Activated CD8-positive, alpha-beta T cell treated with anti-CD3 and anti-CD28 coated beads for 36 hours (primary cell): ENCODE measurements at places on chromosomes 3 and 15.

GRCh38 chr3:189941679-189942078 is 179.0 kb downstream of the P3H2 start:
- H3K27ac ChIP-seq, result no peak overlapping the region
- no peaks in the 10 kb centered on the region for H3K36me3 ChIP-seq
- no peak overlapping the region for H3K4me3 ChIP-seq
- no peaks in the 10 kb centered on the region for H3K4me1 ChIP-seq
- no peaks in the 10 kb centered on the region for H3K27me3 ChIP-seq

DNA sequence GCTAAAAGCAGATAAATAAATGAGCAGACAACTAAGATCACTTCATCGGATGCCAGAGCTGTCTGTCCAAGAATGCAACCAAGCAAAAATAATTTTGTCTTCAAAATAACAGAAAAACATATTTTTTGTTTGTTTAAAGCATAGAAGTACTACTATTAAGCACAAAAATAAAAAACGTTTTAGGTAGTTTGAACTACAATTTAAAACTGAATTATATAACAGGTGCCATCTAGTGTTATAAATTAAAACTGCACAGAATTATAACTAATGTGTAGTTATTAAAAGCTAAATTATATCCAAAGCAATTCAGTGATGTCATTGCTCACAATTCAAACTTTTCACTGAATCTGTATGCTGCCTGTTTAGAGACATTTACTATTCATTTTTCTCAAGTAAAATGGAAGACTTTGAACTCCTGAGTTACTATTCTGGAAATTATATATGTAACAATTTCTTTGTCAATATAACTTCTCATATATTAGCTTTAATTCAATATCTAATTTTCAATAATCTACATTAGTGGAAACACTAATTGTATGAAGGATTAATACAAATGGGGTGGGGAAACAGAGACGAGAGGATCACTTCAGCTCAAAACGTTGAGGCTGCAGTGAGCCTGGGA is 29.5 kb downstream of the LINS1 start:
- H3K4me3 ChIP-seq, result no peak overlapping the region
- H3K4me1 ChIP-seq, result peaks cover 44% of the 10 kb centered on the region

- H3K4me3 ChIP-seq, result no peak overlapping the region
- peaks cover 29% of the 10 kb centered on the region for H3K4me1 ChIP-seq
- H3K27ac ChIP-seq, result peak overlapping the region; percentile 63
- H3K36me3 ChIP-seq, result no peaks in the 10 kb centered on the region
- DNase-seq, result peak; percentile 37
- no peaks in the 10 kb centered on the region for H3K27me3 ChIP-seq
Measured at GRCh38 chr3:119601154-119601553, 3.5 kb downstream of the PLA1A start.

DNA sequence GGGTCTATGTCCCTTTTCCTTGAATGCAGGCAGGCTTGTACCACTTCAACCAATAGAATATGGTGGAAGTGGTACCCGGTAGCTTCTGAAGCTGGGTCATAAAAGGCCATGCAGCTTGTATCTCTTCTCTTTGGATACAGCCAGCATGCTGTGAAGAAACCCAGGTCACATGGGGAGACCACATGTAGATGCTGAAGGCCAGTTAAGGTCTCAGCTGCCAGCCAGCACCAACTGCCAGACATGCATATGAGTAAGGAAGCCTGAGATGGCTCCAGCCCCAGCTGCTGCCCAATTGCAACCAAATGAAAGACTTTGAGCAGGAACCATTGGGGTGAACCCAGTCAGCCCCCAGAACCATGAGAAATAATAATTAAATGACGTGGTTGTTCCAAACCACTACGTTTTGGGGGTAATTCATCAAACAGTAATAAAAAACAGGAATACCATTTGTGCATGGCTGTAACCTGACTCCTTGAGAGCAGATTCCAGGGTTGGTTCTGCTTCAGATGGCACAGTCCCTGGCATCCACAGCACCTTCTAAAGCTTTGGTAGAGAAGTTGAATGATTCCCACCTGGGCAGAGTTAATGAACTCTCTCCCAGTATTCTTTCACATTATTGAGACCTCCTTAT is 3.8 kb downstream of the RBP2 start:
- H3K4me1 ChIP-seq, result no peaks in the 10 kb centered on the region
- H3K27me3 ChIP-seq, result no peaks in the 10 kb centered on the region
- no peak overlapping the region for H3K4me3 ChIP-seq
- H3K27ac ChIP-seq, result no peak overlapping the region
- H3K36me3 ChIP-seq, result no peaks in the 10 kb centered on the region
- DNase-seq, result no peak

- peak overlapping the region; percentile 68 for H3K4me3 ChIP-seq
- H3K36me3 ChIP-seq, result no peaks in the 10 kb centered on the region
- peaks cover 42% of the 10 kb centered on the region for H3K4me1 ChIP-seq
- H3K27me3 ChIP-seq, result no peaks in the 10 kb centered on the region
Measured at GRCh38 chr3:156483426-156483825, 71.5 kb downstream of the SSR3 start.
